ENCODE measurements at places on chromosomes 2 and 18. TPM values are rescaled to one million over a fixed set of nuclear protein-coding genes. Genes with fewer than 3 reads are reported as not detected.

- no peak for ATAC-seq
These were observed 9.4 kb downstream of the ODC1 start for GRCh38 chr2:10438688-10439087.

DNA sequence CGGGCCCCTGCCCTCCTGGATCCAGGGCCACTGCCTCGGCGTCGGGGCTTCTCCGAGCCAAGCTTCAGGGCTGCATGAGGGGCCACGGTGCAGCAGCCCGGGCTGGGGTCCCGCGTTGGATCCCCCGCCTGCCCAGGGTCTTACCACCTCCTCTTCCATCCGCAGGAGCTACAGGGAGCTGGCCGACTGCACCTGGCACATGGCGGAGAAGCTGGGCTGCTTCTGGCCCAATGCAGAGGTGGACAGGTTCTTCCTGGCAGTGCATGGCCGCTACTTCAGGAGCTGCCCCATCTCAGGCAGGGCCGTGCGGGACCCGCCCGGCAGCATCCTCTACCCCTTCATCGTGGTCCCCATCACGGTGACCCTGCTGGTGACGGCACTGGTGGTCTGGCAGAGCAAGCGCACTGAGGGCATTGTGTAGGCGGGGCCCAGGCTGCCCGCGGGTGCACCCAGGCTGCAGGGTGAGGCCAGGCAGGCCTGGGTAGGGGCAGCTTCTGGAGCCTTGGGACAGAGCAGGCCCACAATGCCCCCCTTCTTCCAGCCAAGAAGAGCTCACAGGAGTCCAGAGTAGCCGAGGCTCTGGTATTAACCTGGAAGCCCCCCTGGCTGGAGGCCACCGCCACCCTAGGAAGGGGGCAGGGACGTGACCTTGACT, 52.1 kb downstream of the RAMP1 start:
- no peak for ATAC-seq

The ITM2C gene
- total RNA-seq: 25.9 TPM

DNA sequence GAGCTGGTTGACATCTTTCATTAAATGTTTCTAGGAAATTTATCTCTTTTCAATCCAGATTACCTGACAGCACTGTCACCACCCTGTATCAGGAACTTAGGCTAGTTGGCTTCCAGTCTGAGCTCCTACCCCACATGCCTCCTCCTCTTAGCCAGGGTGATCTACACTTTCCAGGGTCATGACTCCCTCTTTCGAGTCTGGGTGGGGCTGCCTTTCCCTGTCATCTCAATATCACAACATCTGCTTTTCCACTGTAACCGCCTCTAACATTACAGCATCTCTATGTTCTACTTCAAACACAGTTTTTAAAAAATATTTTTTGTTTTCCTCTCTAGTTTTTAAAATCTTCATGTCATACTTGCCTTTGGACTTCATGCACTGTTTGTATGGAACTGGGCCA, 129.2 kb downstream of the RBMS1 start:
- ATAC-seq: peak; percentile 7

The ONECUT2 gene
- total RNA-seq: 0.67 TPM

DNA sequence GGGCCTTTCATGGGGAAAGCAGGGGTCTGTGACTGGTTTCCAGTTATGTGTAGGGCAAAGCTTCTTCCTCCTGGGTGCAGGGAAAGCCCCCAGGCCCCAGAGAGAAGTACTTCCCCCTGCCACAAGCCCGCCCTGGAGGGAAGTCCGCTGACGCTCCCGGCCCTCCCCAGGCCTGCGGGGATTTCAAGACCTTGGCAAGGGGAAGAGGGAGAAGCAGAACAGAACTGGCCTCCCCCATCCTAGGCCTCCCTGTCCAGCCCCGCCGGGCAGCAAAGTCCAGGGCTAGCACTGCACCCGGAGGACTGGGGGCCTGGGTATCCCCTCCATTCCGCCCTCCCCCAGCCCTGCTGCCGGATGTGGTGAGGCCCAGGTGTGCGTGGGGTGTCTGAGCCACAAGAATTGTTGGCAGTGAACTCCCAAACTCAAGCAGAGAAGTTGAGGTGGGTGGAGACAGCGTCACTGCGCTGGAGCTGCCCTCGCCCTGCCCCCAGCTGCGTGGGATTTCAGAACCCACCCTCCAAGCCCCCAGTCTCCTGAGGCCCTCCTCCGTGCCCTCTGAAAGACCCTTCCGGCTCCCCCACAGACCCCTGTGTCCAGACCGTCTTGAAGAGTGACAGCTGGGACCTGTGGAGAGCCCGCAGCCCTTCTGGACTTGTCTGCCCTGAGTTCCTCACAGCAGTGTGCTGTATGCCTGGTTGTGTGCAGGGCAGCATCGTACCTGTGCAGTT, 1.1 kb upstream of the DUSP2 start:
- no peak for ATAC-seq

The TCF7L1 gene
- 1.4 TPM for total RNA-seq

GRCh38 chr2:117190856-117191559, 623.5 kb upstream of the DDX18 start:
- ATAC-seq: peak; percentile 95

The HOXD8 gene
- total RNA-seq: 45.0 TPM

The L3MBTL4 gene
- total RNA-seq: 0.50 TPM

DNA sequence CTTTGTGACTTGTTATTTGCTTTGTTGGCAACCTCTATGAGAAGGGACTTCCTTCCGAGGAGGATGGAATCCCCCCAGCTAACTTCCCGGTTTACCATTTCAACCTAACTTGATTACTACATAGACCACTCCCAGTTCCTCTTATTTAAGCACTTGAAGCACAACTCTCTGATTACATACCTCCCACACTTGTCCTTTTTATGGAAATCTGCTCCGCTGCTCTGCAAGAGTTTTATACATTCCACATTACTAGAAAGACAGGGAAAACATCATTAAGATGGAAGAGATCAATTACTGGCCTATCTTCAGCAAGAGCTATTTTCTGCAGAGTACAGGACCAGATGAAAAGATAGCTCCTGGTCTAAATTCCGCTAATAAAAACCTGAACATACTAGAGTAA, 160.0 kb upstream of the PGAP1 start:
- no peak for ATAC-seq

GRCh38 chr18:54679318-54680149, 88.5 kb downstream of the DYNAP start:
- ATAC-seq: no peak

GRCh38 chr2:84901593-84902120, 3.8 kb upstream of the TMSB10 start:
- no peak for ATAC-seq

GRCh38 chr18:36899289-36899688, 70.4 kb downstream of the KIAA1328 start:
- no peak for ATAC-seq

The ITGA4 gene
- 57.9 TPM for total RNA-seq

The COL5A2 gene
- total RNA-seq: 362 TPM
